ENCODE measurements at places on chromosomes 12 and 14. TPM values are rescaled to one million over a fixed set of nuclear protein-coding genes. Genes with fewer than 3 reads are reported as not detected.
A peak's percentile ranks its signal among the peaks of the same experiment; 100 is the strongest.

MLXIP gene
- 30.2 TPM for total RNA-seq

SERPINA9 gene
- not detected for total RNA-seq

PZP gene
- total RNA-seq: 0.35 TPM

OR4Q3 gene
- not detected for total RNA-seq

TSPAN19 gene
- not detected for total RNA-seq

DNA sequence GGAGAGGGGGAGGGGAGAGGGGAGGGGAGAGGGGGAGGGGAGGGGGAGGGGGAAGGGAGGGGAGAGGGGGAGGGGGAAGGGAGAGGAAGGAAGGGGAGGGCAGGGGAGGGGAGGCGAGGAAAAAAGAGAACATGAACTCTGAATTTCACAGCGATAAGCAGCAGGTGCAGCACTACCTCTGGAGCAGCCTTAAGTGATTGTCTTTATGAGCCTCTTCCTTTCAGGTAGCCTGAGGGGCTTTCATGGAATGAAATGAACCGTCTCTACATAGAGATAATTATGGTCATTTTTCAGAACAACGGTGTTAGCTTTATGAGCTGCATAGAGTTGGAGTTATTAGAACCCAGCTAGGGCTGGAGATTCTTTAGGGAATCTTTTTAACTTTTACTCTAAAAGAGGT, 18.1 kb upstream of the PTCSC3 start:
- no peak for DNase-seq

DNA sequence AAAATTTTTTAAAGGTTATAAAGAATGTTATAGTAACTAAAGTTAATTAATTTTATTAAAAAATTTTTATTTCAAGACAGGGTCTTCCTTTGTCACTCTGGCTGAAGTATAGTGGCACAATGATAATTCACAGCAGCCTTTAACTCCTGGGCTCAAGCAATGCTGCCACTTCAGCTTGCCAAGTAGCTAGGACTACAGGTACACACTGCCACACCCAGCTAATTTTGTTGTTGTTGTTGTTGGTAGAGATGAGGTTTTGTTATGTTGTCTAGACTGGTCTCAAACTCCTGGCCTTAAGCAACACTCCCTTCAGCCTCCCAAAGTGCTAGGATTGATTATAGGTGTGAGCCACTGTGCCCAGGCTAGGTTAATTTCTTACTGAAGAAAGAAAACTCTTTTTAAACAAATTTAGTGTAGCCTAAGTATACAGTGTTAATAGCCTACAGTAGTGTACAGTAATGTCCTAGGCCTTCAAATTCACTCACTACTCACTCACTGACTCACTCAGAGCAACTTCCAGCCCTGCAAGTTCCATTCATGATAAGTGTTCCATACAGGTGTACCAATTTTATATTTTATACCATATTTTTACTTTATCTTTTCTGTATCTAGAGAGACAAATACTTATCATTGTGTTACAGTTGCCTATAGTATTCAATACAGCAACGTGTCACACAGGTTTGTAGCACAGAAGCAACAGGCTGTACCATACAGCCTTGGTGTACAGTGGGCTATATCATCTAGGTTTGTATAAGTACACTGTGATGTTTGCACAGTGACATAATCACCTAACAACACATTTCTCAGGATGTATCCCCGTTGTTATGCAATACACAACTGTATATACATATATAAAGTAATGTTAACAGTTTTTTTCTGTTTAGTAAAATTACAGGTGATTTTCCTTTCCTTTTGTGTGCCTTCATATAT, 24.7 kb upstream of the DNAAF2 start:
- DNase-seq: no peak

GRCh38 chr12:76083246-76083903, 1.1 kb downstream of the NAP1L1 start:
- DNase-seq: no peak

- no peak for DNase-seq
Measured at GRCh38 chr14:67482231-67483164, 6.0 kb downstream of the TMEM229B start.

DNA sequence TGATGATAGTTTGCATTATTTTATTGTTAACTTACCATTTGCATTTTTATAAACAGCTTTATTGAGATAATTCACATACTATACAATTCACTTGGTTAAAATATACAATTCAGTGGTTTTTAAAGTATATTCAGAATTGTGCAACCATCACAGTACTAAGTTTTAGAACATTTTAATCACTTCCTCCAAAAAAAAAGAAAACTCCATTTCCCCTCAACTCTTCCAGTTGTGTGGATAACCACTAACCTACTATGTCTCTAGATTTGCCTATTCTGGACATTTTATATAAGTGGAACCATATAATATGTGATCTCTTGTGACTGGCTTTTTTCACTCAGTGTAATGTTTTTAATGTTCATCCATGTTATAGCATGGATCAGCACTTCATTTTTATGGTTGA, 41.3 kb downstream of the WNK1 start:
- no peak for DNase-seq

- DNase-seq: no peak
Measured at GRCh38 chr14:99818503-99819036, 25.4 kb downstream of the EML1 start.

DNA sequence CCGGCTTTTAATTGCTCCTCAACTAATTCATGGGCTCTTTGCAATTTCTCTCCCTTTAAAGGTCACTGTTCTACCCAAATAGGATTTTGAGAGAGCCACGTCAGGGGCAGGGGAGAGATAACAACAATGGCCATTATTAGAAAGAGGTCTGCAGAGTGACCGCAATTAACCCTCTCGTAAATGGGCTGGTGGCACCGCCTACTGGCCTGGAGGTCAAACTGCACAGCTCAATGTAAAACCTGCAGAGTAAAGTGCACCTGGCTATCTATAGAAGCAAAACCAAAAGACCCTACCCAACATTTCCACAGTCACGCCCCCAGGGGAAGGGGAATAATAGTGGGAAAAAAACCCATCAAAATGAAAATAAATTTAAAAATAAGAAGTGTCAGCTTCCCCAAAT, 21.6 kb upstream of the CLEC4E start:
- DNase-seq: no peak

GRCh38 chr12:124437617-124438436, 129.6 kb downstream of the NCOR2 start:
- DNase-seq: no peak

GRCh38 chr12:76929499-76929898, 50.7 kb upstream of the CSRP2 start:
- DNase-seq: no peak

DNA sequence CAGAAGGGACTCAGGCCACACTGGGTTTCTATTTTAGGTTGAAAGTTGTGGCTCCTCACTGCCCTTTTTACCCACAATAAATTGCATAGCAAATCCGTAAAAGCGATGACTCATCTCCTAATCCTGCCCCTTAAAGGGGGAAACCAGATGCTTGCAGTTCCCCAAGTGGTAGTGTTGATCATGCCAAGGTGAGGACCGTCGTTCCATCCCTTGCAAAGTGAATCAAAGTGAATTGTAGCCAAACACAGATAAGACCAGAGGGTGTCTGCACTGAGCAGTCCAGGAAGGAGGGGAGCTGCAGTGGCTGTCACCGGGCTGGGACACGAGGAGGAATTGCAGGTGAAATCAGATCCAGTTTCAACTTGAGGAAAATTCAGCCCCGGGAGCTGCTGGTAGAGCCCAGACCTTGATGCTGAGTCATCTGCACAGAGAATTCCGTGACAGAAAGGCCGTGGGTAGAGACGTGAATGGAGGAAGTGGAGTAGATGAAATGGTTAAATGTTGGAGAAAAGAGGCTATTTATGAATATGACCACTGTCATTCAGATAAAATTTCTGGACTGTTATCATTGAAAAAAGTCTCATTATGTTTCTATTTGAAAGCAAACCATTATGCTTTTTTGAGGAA, 44.2 kb upstream of the MMP17 start:
- DNase-seq: no peak

- DNase-seq: no peak
Measured at GRCh38 chr12:32478858-32479725, 79.7 kb downstream of the FGD4 start.

GRCh38 chr12:78146365-78146772, 315.7 kb downstream of the NAV3 start:
- DNase-seq: no peak

DNA sequence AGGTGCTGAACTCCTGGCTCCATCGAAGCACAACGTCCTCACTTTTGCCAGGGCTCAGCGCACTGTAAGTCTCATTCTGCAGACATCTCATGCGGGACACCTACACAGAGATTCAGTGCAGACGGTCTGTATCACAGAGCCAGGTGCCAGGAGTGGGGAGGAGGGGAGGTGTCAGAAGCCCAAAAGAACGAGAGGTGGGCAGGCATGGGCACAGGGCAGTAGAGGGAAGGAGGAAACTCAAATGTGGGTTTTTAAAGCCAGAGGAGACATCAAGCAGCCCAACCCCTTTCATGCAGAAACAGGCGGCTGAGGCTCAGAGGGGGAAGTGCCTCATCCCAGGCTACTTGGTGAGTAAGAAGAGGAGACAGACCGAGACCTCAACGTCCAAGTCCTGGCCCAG, 2.5 kb upstream of the LPAR5 start:
- no peak for DNase-seq

DNA sequence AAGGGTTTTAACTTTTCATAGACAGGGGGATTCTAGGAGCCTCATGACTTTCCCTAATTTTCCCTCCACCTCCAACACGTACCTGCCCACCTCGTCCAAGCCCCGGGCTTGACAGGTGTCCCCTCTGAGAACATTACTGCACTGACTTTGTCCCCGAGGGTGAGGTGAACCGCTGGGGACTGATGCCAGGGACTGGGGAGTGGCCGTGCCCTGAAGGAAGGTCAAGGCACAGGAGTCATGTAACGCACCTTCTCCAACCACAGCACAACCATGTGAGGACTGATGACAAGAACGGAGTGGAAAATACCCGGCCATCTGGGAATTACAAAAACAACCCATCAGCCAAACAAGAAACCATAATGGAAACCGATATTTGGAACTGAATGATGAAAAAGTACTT, 214.7 kb upstream of the C14orf180 start:
- DNase-seq: peak; percentile 9

DNA sequence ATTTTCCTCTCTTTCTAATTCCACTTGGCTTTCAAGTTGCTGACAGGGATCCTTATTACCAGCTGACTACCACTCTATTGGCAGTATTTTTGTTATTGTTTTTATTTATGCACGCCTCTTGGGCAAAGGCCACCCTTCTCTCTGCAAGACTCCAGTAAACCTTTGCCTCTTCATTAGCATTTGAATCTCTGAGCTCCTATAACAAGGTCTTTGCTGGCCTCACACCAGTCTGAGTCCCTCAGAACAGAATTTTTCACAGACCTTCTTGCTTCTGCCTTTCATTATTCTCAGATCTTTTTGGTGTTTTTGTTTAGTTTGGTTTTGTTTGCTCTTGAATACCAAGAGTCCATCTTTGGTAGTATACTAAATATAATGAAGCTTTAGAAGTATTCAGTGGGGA, 145.9 kb downstream of the PDZRN4 start:
- DNase-seq: no peak

DNA sequence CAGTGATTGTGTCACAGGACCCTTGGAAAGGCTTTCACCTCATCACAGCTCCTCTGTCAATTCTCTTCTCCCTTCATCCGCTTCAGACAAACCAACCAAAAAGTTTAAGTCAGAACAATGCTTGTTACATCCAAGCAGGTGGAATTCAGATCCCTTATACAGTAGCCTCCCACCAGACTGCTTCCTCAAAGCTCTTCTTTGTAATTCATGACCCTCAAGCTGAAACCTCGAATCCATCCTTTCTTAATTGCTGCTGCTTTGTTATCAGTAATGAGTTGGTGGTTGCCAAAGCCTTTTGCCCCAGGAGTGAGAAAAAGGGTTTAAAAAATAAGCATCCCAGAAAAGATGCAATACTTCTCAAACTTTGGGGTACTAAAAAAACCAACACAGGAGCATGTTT, 9.5 kb downstream of the BEST3 start:
- no peak for DNase-seq

GRCh38 chr12:104602406-104602805, 145.7 kb downstream of the CHST11 start:
- DNase-seq: no peak

DNA sequence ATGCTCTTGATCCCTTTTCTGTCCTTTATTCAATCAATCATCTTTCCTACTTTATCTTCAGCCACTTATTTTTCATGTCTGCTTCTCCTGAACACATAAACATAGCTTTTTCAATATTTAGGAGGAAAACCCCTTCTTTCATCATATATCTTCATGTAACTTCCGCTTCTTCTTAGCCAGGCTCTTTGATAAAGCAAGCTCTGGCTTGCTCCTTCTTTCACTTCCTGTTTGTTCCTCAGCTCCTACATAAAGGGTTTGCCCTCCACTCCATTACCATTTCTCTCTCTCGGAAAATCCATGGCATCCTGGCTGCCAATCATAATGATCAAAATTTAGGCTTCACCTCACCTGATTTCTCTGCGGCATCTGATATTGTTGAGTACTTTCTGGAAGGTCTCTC, 33.7 kb upstream of the HELB start:
- no peak for DNase-seq

GRCh38 chr12:71661977-71662530, 1.6 kb downstream of the ZFC3H1 start:
- no peak for DNase-seq

GRCh38 chr12:121806546-121807423, 3.0 kb downstream of the SETD1B start:
- peak; percentile 49 for DNase-seq

DNA sequence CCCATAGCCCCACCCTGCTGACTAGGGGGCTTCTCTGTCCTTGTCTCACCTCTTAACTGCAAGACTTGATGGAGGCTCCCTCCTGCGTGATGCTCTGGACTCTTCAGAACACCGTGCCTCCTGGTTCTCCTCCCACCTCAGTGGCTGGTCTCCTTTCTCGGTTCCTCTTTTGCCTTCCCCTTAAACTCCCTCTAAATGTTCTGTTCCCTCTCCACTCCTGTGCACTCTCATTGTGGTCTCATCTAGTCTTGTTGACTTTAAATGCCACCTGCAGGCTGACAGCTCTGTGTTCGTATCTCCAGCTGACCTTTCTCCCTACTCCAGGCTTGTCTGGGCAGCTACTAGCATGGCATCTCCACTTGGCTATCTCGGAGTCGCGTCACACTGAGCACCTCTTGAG, 28.3 kb downstream of the DYNC1H1 start:
- DNase-seq: no peak

DNA sequence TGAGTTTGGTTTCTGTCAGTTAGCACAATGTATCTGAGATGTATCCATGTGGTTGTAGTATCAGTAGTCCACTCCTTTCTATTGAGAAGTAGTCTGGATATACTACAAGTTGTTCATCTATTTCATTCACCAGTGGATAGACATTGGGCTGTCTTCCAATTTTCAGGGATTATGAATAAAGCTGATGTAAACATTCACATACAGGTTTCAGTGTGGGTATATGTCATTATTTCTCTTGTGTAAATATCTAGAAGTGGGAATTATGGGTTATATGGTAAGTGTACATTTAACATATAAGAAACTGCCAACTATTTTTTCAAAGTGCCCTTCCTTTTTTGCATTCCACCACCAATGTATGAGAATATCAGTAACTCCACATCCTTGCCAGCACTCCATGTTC, 35.9 kb downstream of the PHLDA1 start:
- DNase-seq: no peak

DNA sequence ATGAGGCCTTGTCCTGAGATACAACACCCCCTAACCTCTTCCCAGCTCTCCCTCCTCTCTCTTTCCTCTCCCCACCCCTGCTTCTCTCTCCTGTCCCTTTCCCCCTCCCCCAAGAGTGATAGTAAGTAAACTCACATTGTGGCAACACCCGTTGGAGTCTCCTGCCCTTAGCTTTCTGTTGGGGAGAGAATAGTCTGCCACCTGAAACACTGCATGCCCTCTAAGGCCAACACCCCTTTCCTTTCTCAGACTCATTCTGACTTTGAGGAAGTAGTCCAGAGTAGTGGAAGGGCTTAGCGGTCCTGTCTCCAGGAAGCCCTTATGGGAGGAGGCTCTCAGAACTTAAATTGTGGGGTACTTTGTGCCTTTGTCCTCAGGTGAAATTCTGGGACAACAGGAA, 95.2 kb downstream of the PRKCH start:
- DNase-seq: no peak

Measured in left ventricle myocardium superior (tissue), 1 donor.